ENCODE measurements at places on chromosomes 12 and 14.

DNA sequence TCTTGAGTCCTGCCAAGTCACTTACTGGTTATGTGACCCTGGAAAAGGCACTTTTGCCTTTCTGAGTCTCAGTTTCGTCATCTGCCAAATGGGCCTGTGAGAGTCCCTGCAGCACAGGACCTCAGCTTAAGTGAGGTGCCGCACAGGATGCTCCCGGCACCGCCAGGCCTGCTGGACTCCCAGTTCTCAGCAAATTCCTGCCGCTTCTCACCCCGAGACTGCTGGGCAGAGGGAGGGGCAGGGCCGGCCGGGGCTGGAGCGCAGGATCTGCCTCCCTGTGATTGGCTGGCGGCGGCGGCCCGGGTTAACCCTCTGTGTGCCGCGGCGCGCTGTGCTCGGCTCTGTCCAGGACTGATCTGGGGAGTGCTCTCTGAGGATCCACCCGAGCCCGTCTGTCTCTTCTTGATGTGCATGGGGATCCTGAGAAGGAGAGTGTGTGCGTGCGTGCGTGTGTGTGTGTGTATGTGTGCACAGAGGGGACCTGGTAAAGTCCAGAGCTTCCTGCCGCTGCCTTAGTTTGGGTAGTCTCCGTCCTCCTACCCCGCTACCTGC, 8.6 kb downstream of the SETD1B start:
- DNase-seq = peak; percentile 20

GRCh38 chr14:105330491-105330895, 15.9 kb downstream of the PACS2 start:
- DNase-seq = no peak

- DNase-seq = no peak
Observed at GRCh38 chr14:90890322-90891020, 74.2 kb upstream of the TTC7B start.

GRCh38 chr12:96140174-96140573, 54.0 kb upstream of the ELK3 start:
- no peak for DNase-seq

- DNase-seq = no peak
Observed at GRCh38 chr14:75519826-75520728, 2.2 kb upstream of the BATF start.

- no peak for DNase-seq
Observed at GRCh38 chr14:66606826-66607225, 98.9 kb downstream of the GPHN start.

GRCh38 chr12:52964556-52965336, 15.8 kb downstream of the KRT18 start:
- no peak for DNase-seq

Measured in NCI-H2171 treated with DMSO at 0.1 percent for 48 hours (cell line).